Stimulated activated CD4-positive, alpha-beta T cell treated with anti-CD3 and anti-CD28 coated beads, Interleukin-4, amount 100 ng/mL, for 24 hours (primary cell): ENCODE measurements at places on chromosomes 2 and 18.

GRCh38 chr2:180730976-180731375 is 249.4 kb upstream of the UBE2E3 start:
- DNase-seq = no peak

DNA sequence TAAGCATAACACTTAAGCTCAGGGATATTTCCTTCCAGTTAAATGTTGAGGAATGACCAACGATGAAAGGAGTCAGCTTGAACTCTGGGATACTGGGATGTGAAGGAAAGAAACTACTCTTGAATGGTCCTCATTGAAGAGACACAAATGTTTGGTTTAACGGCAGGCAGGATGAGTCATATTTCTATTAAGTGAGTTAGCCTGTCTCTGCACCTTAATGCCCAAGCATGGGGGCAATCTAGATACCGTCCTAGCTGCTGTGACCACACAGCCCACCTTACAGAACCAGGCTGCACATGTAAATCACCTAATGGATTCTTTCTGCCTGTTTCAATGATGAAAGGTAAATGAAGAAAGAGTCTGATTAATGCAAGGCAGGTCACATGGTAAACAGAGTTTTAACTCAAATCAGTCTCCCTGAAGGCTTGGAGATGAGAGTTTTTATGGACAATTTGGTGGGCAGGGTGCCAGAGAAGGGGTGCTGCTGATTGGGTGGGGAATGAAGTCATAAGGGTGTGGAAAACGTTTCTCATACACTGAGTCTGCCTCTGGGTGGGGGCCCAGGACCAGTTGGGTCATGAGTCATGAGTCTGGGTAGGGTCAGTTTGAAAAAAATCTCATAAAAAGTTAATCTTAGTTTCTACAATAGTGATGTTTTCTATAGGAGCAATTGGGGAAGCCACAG is 144.6 kb upstream of the MMADHC start:
- DNase-seq = no peak

- no peak for DNase-seq
These were observed 204.1 kb downstream of the CELF4 start for GRCh38 chr18:37361335-37362157.

DNA sequence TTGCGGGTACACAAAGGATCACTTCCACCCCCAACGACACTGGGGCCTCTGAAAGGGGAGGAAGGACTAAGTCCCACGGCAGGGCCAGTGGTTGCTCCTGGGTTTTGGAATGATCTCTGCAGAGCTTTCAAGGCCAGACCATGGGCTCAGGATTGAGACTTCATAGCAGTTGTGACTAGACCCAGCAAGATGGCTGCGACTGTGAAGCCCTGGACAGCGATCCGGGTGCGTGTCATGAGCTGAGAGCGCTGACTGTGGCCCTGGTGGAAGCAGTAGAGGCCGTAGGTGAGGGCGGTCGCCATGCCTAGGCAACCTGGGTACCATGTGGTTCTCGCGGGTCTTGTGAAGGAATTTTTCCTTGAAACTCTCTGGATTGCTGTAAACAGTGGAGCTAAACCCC is 27.3 kb downstream of the NCL start:
- no peak for DNase-seq

DNA sequence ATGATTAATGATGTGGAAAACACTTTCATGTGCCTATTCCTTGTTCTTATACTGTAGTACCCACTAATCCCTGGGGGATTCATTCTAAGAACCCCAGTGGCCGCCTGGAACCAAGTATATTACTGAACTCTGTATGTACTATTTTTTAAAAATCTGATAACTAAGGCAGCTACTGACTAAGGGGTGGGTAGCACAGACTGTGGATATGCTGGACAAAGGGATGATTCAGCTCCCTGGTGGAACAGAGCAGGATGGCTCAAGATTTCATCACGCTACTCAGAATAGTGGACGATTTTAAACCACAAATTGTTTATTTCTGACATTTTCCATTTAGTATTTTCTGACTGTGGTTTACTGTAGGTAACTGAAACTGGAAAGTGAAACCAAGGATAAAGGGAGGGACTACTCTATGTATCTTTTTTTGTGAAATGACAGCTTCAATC is 41.8 kb upstream of the CDC42EP3 start:
- DNase-seq = peak; percentile 8

DNA sequence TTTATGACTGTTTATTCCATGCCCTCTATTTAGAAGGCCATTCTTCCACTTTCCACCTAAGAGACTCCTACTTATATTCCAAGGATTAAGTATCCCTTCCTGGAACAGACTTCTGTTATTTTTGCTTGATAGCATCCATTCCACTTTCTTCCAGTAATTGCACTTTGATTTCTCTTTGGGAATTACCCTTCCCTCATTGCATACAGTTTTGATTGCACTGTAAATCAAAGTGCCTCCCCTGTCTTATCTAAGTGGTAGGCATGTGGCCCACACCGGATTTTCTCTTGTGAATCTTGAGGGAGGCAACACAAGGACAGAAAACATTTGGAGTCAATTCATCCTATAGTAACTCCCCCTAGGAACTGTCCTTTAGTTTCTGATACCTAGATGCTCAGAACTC is 120.4 kb downstream of the PDE11A start:
- no peak for DNase-seq
